NCI-H748 treated with DMSO at 0.1 percent for 48 hours (cell line): ENCODE measurements at places on chromosomes 11 and 22.

GRCh38 chr11:9123595-9124304, 32.4 kb upstream of the SCUBE2 start:
- DNase-seq = no peak

GRCh38 chr22:42587588-42588175, 27.0 kb downstream of the POLDIP3 start:
- DNase-seq = no peak

DNA sequence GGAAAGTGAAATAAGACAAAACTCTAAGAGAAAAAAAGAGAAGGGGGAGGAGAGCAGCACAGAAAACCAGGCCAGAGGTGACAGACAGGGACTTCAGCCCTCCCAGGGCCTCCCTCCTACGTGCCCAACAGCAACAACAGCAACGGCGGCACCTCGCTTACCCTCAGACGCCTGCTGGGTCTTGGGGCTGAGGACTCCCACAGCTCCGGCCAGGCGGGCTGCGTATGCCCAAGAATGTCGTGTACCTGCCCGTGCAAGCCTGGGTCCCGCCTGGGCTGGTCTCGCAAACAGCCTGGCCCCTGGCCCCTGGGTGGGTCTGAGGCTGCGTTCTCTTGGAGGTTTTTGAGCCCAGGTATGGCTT, 30.5 kb downstream of the ARAP1 start:
- no peak for DNase-seq

GRCh38 chr11:111814106-111814505, 47.9 kb upstream of the PPP2R1B start:
- DNase-seq = no peak

GRCh38 chr11:78987748-78988147, 413.1 kb upstream of the NARS2 start:
- no peak for DNase-seq

- no peak for DNase-seq
These were observed 411.8 kb downstream of the CTTN start for GRCh38 chr11:70810133-70810532.

DNA sequence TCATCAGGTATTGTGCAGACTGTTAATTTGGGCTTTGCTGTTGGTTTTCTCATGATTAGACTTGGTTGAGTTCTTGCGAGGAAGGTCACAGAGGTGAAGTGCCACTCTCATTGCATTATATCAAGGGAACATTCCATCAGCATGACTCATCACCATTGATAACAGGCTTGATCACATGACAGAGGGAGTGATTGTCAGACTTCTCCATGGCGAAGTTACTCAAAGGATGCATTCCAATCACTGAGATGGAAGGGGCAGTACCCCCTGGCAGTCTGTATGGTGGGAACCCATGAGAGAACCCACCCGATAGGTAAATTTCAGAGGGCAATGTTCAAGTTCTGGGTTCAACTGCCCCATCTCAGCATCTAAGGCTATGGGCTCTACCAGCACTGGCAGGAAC, 19.4 kb upstream of the P2RY2 start:
- DNase-seq = no peak

GRCh38 chr11:78810559-78811009, 235.9 kb upstream of the NARS2 start:
- DNase-seq = no peak

GRCh38 chr11:125090816-125091215, 20.6 kb downstream of the TMEM218 start:
- DNase-seq = no peak

DNA sequence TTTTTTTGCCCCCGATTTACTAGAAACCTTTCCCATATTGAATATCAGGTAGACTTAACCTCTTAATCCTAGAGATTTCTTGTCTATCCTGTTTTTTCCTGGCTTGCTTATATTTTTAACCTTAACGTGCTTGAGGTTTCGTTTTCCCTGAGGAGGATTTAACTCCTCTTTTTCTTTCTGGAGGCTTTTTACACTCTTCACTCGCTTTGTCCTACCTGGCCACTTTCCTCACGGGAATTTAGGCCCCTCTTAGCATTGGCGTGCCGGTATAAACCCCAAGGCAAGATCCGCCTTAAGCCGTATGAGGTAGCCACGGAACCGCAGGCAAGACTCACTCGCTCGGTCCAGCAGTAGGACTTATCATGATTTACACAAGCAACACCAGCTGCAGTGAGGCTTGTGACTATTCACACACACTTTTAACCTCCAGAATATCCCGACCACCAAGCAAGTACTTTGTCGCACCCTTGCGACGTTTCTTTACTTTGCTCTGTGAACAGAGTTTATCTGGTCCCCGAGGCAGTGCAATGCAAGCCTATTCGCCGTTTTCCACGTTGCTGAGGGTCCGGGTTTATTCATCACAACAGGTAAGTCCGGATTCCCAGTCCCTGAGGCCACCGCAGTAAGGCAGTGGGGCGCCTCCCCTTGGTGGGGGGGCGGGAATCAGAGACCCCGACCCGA, 20.6 kb upstream of the ALDH3B2 start:
- no peak for DNase-seq

GRCh38 chr22:37741312-37741795, 44.5 kb downstream of the TRIOBP start:
- DNase-seq = no peak

DNA sequence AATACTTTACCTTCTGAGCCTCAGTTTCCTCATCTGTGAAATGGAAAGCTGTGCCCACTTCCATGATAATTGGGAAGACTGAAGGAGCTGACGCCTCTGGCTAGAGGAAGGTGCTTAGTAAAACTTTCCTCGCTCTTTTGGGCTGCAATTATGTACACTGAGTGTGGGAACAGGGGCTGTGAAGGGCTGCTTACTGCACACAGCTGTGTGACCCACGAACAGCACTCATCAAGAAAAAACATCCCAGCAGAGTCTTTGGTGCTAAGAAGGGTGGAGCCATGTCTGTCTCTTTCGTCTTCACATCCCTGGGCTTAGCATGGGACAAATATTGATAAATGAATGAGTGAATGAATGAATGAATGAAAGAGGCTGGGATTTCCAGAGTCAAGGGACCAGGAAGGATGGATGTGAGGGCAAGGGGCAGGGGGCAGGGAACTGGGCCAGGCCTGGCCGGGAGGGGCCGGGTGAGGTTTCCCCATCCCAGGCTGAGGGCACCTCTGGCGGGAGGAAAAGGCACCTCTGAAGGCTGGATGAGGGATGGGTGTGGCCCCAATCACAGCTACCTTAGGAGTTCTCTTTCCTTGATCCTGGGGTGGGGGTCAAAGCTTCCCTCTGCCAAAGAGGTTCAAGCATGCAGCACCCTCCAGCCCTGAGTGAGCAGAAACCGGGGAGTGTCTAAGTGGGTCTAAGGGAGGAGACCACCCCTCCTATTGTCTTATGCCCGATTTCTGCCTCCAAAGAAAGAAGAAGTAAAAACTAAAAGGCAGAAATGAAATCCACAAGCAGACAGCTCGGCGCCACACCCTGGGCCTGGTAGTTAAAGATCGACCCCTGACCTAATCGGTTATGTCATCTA, 9.2 kb upstream of the CD5 start:
- DNase-seq = no peak

- DNase-seq = no peak
These were observed 916.8 kb downstream of the METTL15 start for GRCh38 chr11:29025001-29025400.
